Nasal cavity respiratory epithelium epithelial cell of viscerocranial mucosa (primary cell): ENCODE measurements at places on chromosomes 3 and 15. TPM values are rescaled to one million over a fixed set of nuclear protein-coding genes. Genes with fewer than 3 reads are reported as not detected.

Gene TM4SF1
- 33.5 and 121 TPM in 2 replicates for total RNA-seq

Gene MELTF
- 1.0 and 24.5 TPM in 2 replicates for total RNA-seq

Gene BOC
- 0.34 and 1.1 TPM in 2 replicates for total RNA-seq

Gene RHOA
- 259 and 334 TPM in 2 replicates for total RNA-seq

Gene USP8
- 47.8 and 69.4 TPM in 2 replicates for total RNA-seq

Gene LINGO1
- under 0.01 TPM in 1 of 2 replicates, not detected in the other for total RNA-seq
